ENCODE measurements at places on chromosomes 12 and 14.

GRCh38 chr14:49851813-49852212 lies 775 bp downstream of the NEMF start:
- no peak for DNase-seq

DNA sequence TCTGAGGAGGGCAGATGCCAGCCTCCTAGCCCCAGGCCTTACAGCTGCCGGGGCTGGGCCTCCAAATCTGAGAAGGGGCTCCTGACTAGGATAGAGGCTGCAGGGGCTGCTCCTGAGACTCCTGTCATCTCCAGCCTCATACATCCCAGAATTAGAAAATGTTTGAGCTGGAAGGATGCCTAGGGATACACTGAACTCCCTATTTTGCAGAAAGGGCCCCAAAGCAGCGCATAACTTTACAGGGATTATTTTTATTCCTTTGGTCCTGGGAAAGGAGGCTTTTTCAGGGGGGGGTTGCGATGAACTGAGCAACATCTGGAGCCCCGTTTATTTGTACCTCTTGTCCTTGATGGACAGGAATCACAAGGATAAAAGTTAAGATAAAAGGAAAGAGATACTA lies 35.9 kb upstream of the SLC38A2 start:
- no peak for DNase-seq

DNA sequence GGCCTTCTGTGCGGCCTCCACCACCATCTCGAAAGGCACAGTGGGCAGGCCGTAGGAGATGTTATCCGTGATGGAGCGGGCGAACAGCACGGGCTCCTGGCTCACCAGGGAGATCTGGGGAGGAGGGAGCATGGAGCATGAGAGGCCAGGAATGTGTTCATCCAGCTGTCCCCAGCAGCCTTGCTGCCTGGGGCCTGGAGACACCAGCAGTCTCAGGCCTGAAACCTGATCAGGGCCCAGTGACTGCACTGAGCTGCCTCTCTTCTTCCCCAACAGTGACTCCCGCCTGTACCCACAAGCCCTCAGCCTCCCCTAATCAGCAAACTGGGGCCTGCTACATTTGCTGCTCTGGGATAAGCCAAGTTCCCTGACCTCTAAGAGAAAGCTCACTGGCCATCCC lies 30.9 kb downstream of the ABCB9 start:
- no peak for DNase-seq

DNA sequence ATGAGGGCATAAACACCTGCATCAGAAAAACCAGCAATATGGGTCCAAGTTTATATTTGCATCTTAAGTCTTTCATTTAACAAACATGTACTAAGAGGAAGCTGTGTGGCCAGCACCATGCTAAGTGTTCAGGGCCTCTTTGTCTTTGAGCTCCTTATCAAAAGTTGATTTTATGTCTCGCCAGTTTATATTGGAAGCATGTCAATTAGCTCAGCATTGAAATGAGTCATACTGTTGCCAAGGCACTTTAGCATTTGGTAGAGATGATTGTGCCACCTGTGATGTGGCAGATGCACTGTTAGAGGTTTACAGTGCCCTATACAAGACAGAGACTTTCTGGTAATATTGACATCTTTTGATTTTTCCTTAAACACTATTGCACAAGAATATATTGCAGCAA lies 68.5 kb downstream of the BHLHE41 start:
- DNase-seq, result no peak

DNA sequence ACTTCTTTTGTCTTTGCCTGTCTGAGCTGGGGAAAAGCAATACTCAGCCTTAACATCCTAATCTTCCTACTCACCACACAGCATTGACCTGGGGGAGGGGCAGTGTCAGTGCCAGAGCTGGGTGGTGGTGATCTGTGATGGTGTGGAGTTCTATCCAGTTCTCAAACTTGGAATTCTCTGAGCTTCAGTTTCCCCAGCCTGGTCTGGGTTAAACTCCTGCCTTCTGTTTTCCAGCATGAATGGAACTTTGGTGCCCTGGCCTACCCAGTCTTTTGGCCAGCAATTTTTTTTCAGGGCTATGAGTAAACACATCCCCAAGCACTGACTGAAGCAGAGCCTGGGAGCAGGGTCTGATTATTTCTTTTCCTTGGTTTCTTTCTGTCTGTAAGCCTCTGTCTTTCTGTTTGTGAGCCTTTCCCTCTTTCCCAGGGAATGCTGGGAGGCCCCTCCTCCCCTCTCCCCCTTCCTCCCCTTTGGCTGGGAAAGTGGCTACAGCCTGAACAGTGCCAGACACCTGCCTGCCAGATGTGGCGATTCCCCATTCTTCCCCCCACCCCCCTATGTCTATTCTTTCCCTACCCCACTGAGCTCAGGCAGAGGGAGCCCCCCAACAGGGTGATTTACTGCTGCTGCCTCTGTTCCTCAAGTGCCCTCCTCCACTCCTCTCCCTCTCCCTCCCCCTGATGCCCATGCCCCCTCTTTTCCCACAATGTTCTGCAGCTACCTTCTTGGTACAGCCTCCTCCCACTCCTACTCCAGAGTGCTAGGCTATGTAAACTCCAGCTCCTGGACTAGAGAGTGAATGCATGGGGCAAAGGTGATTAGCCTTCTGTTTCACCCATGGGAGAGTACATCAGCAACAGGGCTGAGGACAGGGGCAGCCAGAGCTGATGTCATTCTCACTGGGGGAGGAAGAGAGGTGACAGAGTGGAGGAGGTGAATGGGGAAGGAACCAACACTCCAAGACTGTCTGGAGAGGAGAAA lies 11.1 kb downstream of the GPR84 start:
- DNase-seq, result no peak

All from T-helper 9 cell (primary cell).